Activated T-helper 2 cell treated with anti-CD3 and anti-CD28 coated beads, Interferon-gamma antibody, Interleukin-2, Interleukin-4, amounts not matched to agents 10 μg/mL and 5 μg/mL and 100 μg/mL, durations not matched to agents 14 hours and 24 hours and 36 hours (primary cell): ENCODE measurements at places on chromosomes 1 and 21.

- DNase-seq: no peak
Observed at GRCh38 chr1:59163268-59164092, 133.4 kb upstream of the FGGY start.

- no peak for DNase-seq
Observed at GRCh38 chr1:227774821-227775661, 39.8 kb downstream of the SNAP47 start.

DNA sequence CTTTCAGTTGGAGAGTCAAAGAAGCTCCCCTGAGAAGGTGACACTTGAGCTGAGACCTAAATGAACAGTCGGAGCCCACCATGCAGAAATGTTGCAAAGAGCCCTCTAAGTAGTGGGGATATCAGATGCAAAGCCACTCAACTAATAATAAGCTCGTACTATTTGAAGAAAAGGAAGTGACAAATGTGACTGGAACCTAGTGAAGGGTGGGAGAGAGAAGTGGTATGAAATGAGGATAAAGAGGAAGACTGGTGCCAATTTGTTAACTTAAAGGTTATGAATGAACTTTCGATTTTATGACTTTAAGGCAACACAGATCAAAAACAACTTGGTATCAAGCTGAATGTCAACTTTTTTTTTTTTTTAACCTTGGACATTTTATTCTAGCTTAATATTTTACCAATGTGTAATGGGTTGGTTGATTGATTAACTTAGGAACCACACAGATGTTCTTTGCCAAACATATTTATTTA is 14.7 kb downstream of the LYPLAL1 start:
- no peak for DNase-seq

GRCh38 chr1:216793303-216793702 is 70.1 kb upstream of the ESRRG start:
- no peak for DNase-seq
